ENCODE measurements at places on chromosomes 16 and 17.

GRCh38 chr16:86048882-86049585, 150.1 kb downstream of the IRF8 start:
- no peak for DNase-seq

DNA sequence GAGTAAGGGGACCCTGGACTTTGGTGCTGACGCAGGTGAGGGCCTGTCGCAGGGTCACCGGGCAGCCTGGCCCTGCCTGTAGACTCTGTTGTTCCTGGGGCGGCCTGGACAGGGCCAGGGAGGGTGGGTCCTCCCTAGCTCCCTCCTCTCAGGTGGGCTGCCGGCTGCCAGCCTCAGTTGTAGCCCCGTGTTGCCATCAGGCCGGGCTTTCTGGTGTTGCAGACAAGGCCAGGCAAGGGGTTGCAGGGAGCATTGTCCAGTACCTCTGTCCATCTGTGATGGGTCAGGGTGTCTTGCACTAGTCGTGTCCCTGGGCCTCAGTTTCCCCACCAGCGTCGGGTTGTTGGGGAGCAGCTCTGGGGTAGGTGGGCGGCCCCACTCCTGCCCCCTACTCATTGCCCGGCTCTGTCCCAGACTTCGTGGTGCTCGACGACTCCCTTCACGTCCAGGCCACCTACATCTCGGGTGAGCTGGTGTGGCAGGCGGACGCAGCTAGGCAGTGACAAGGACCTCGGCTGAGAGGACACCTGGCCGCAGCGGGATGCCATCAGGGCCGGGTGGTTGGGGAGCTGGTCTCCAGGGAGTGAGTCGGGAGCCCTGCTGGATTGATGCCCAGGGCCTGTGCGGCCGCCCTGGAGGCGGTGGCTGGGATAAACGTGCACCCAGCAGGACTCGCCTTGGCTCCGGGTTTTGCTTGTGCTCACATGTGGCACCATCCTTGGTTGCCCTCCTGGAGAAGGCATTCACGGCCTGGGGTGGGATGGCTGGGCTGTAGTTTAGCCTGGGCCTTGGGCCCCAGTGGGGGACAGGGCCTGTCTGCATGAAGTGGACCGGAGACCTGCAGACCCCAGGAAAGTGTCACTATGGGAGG, 1.9 kb downstream of the CEMP1 start:
- no peak for DNase-seq

GRCh38 chr16:11705311-11706025, 37.2 kb downstream of the TXNDC11 start:
- DNase-seq, result no peak

DNA sequence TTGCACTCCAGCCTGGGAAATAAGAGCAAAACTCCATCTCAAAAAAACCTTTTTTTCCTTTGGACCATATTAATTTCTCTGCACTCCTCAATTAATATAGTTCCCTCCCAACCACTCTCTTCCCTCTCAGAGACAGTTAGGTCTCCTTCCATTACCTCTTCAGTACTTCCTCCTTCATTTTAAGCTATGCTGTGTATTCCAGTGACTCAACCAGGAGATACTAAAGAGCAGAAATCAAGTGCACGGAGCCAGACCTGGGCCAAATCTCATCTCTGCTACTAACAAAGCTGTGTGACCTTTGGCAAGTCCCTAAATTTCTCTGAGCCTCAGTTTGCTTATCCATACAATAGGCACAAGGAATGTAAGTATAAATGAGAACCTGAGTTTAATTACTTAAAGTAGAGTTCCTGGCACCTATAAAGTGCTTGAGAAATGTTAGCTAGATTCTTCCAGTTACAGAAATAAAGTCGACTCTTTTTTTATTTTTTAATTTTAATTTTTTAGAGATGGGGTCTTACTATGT, 8.5 kb downstream of the PECAM1 start:
- DNase-seq, result no peak

DNA sequence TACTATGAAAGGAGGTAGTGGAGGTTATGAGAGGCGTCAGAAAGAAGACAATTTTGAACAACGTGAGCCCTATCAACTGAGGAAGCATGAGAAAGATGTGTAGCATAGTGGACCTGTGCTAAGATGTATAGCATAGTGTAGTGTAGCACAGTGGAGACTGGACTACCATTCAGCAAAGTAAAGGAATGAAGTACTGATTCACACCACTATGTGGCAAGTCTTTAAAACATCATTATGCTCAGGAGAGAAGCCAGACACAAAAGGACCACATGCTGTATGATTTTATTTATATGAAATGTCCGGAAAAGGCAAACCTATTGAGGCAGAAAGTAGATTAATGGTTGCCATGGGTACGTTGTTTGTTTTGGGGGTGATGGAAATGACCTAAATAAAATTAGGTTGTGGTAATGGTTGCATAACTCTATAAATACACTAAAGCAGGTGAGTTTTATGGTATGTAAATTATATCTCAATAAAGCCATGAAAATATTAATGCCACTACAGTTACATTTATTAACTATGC, 20.4 kb upstream of the XYLT1 start:
- no peak for DNase-seq

GRCh38 chr17:48012151-48012520, 25.5 kb downstream of the COPZ2 start:
- DNase-seq, result no peak

DNA sequence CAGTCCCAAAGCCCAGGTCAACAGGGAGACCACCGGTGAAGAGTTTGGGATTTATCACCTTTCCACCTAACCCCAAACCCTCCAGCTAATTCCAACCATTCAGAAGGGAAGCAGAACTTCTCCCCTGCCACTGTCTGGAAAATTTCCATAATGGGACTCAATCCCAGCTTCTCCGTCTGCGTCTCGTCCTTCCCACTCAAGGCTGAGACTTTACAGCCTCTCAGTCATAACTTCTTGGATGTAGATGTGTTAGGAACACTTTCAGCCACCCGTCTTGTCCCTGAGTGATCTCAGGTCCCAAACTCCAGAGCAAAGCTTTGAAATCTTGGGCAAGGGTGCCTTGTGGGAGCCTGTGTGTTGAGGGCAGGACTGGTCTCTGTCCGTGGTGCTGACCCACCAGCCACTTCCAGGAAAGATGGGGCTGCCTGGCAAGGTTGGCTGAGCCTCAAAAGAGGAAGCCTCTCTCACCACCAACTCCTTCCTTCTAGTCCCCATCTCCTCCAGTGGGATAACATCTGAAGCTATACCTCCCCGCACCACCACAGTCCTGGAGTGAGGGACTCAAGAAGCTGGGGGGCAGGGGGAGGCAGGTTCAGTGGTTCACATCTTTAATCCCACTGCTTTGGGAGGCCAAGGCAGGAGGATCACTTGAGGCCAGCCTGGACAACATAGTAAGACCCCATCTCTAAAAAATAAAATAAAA, 9.3 kb downstream of the GAS2L2 start:
- DNase-seq, result no peak

GRCh38 chr17:80008383-80008840, 27.3 kb downstream of the TBC1D16 start:
- DNase-seq, result peak; percentile 48

DNA sequence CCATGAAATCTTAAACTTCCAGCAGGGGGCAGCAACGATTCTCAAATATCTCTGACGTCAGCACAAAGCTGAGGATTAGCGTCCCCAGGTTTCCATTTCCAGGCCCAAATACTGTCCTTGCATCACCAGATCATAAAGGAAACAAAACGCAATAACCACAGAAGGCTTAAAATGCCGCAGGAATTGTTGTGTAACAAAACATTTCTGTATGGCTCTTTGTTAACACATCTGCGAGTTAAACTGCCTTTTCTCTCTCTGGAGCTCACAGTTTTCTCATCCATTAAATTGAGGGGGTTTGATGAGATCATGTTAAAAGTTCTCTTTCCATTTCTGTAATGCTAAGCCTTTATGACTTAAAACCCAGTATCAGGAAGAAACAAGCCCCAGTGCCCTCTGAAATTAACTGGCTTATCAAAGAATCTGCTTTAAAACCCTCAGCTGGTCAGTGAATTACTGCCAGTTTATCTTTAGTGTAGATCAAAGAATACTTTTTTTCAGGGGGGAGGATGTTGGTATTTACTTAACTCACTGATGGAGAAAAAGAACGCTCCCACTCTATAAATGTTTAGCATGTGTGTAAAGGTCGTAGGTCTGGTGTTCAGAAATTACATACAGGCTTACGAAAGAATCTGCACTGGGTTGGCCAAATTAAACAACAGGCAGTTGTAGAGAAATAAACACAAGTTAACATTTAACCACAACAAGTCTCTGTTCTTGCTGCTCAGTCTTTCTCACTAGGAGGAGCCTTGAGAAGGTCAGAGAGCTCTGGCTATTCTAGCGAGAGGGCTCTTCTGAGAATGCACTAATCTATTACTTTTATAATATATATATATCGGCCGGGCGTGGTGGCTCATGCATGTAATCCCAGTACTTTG, 10.6 kb upstream of the TERF2 start:
- DNase-seq, result peak; percentile 64

DNA sequence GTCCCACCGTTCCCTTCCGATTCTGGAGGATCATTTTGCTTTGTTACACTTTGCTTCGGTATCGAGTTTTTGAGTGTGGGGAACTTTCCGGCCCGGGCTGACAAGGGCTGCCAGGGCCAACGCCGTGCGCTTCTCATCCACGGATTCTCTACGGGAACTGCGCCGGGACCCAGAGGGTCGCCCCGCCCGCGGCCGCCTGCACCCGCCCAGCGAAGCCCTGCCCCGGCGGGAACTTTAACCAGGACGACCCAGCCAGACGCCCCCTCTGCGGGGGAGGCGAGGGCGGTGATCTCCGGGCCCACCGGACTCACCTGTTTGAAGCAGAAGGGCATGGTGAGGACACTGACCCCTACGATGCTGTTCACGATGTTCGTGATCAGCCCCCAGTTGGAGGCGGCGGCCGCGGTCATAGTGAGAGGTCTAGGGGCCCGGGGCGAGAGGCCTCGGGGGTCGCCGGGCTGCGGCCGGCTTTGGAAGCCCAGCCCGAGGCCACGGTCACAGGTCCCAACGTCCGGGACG, 536 bp downstream of the SLC38A10 start:
- no peak for DNase-seq

GRCh38 chr17:46764709-46765401, 53.6 kb downstream of the WNT3 start:
- DNase-seq, result no peak

- DNase-seq, result no peak
These were observed 16.7 kb downstream of the KRABD2 start for GRCh38 chr17:8359769-8360168.

- DNase-seq, result no peak
These were observed 608.1 kb downstream of the TOX3 start for GRCh38 chr16:51938861-51939260.

DNA sequence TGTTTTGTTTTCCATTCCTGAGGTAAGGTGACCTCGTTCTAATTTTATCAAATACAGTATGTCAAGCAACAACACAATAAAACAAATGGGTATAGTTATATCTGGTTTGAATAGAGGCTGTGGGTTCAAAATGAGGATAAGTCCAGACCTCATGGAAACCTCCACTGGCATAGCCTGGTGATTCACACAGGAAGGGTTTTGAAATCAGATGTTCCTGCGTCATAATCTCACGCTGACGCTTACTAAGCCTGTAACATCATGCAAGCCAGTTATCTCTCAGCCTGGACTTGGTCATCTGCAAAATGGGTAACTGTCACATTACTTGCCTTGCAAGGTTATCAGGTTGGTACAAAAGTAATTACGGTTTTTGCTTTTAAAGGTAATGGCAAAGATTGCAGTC, 1056.3 kb upstream of the EEF2KMT start:
- no peak for DNase-seq

GRCh38 chr16:76535-77272, 1.3 kb upstream of the MPG start:
- no peak for DNase-seq

DNA sequence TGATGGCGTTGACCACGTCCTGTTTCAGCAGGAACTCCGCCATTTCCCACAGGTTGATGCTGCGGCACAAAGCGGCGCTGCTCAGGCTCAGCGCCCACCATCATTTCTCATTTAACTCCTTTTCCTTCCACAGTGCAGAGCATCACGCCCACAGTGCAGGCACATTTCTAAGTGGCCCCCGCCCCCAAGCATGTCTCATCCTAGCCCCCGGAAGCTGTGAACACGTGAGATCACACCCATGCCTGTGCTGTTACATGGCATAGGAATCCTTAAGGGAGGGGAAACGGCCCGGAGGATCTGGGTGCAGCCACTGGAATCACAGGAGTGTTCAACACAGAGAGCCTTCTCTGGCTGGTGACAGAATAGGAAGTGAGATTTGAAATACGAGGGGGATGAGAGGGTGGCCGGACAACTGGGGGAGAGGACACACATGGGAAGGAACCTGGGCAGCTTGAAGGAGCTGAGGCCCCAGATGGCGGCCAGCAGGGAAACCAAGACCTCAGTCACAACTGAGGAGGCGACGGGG, 4.7 kb downstream of the NAGPA start:
- no peak for DNase-seq

DNA sequence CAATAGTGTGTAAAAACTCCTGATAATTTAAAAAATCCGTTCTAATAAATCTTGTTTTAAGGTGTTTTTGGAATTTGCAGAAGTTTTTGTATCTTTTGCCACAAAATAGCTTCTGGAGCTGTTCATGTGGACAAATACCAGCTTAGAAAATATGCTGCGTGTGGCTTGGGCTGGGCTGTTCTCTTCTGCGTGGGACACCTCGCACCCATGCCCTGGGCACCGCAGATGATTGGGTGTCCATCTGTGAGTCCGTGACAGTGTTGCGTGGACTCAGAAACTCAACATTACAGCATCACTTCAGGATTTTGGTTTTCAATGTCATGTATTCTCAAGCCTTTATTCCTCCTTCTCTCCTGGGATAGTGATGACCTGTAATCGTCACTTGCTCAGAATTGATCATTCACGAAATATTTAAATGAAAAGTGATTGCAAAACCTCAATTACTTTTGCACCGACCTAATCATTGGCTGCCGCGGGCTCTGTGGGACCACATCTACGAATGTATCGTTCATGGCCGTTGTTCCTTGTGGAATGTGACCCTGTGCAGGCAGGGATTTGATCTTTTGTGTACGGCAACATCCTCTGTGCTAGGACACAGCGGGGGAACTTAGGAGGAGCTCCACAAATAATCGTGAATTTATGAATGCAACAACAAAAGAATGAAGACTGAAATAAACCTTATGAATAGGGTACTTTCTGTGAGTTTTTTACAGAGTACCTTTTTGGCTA, 210.3 kb upstream of the FOXF1 start:
- DNase-seq, result no peak

GRCh38 chr16:22304411-22304810, 7.2 kb downstream of the POLR3E start:
- DNase-seq, result no peak

- DNase-seq, result no peak
These were observed 2284.7 kb downstream of the TP53TG3F start for GRCh38 chr16:35744084-35744483.

- DNase-seq, result no peak
These were observed 5.3 kb upstream of the TMEM100 start for GRCh38 chr17:55727920-55728319.

DNA sequence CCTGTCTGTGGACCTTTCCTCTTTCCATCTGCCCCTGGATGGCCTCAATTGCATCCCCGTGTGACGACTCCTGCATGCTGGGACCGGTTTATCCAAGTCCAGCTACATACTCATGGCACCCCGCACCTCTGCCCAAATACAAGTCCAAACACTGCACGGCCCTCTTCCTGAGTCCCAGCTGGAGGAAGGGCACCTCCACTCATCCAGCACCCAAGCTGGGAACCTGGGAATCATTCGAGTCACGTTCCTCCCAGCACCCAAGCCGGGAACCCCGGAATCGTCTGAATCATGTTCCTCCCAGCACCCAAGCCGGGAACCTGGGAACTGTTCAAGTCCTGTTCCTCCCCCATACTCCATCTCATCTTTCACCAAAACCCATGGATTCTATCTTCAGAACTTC, 10.2 kb downstream of the TRARG1 start:
- no peak for DNase-seq

All from stimulated activated CD8-positive, alpha-beta memory T cell treated with anti-CD3 and anti-CD28 coated beads, Interleukin-15, amount 100 ng/mL, for 1 hour (primary cell).